ENCODE measurements at places on chromosomes 5 and 9.

- DNase-seq, result no peak
These were observed 9.6 kb downstream of the TRIP13 start for GRCh38 chr5:902129-902916.

- no peak for DNase-seq
These were observed 60.6 kb downstream of the TNFSF15 start for GRCh38 chr9:114745108-114745848.

DNA sequence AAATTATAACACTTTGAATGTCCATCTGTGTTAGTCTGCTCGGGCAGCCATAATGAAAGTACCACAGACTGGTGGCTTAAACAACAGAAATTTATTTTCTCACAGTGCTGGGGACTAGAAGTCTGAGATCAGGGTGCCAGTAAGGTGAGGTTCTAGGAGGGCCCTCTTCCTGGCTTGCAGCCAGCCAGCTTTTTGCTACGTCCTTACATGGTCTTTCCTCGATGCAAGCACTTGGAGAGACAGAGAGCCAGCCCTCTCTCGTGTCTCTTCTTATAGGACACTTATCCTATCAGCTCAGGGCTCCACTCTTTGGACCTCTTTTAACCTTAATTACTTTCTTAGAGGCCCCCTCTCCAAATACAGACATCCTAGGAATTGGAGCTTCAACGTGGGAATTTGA lies 351.8 kb downstream of the SPOCK1 start:
- DNase-seq, result no peak

- no peak for DNase-seq
These were observed 38.4 kb downstream of the RCL1 start for GRCh38 chr9:4831119-4831518.

DNA sequence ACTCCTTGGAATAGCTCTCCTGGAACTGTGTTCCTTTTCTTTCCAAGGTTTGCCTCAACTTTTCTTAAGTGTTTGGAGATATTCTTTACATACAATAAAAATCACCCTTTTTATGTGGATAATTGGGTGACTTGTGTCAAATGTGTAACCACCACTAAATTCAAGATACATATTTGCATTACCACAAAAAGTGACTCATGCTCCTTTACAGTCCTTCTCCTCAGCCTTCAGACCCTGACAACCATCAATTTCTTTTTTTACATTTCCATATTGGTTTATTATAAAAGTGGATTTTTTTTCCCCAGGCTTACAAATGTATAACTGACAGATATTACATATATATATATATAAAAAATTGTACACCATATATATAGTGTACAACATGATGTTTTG lies 372.0 kb upstream of the KCNN2 start:
- no peak for DNase-seq
